ENCODE measurements at places on chromosomes 16 and 17.

DNA sequence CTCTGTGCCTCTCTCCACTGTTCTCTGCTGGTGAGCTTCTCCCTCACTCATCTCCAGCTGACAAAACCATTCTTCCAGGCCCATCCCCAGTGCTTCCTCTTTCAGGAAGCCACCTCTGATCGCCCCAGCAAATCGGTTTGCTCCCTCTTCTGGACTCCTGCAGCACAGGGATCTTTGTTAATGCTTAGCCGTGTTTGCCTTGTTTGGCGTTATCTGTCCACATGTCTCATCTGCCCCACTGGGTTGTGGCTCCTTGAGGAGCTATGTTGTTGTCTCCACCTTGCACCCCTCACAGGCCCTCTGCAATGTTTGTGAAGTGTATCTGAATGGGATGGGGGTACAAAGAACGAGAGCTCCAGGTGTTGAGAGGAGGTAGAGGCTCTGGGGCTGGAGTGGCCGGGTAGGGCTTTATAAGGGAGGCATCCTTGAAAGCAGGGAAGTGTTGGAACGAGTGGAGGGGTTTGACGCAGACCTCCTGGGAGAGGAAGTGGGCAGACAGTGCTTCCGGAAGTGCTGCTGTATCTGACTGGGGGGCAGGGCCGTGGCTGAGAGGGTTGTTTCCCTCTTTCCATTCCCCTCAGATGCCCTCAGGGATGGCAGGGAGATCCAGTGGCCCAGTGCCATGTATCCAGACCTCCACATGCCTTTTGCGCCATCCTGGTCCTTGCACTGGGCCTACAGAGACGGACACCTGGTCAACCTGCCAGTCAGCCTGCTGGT lies 27.8 kb downstream of the CASKIN2 start:
- no peak for DNase-seq

- no peak for DNase-seq
These were observed 135.3 kb downstream of the UTP18 start for GRCh38 chr17:51395621-51396020.

GRCh38 chr16:56613706-56614105 lies 5.3 kb downstream of the MT2A start:
- no peak for DNase-seq

DNA sequence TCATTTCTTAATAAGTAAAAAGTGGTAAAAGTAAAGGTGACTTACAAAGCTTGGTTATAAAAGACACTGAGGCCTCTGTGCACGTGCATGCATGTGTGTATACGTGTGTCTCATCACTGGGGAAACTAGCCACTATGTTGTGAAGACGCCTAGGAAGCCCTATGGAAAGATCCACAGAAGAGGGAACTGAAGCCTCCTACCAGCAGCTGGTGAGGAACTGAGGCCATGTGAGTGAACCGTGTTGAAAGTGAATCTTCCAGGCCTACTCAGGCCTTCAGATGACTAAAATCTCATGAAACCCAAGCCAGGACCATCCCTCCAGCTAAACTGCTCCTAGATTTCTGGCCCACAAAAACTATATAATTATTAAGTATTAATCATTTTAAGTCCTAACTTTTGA lies 23.7 kb downstream of the PHLPP2 start:
- DNase-seq: no peak

GRCh38 chr17:74605361-74605760 lies 13.3 kb upstream of the CD300LD start:
- DNase-seq: peak; percentile 24

DNA sequence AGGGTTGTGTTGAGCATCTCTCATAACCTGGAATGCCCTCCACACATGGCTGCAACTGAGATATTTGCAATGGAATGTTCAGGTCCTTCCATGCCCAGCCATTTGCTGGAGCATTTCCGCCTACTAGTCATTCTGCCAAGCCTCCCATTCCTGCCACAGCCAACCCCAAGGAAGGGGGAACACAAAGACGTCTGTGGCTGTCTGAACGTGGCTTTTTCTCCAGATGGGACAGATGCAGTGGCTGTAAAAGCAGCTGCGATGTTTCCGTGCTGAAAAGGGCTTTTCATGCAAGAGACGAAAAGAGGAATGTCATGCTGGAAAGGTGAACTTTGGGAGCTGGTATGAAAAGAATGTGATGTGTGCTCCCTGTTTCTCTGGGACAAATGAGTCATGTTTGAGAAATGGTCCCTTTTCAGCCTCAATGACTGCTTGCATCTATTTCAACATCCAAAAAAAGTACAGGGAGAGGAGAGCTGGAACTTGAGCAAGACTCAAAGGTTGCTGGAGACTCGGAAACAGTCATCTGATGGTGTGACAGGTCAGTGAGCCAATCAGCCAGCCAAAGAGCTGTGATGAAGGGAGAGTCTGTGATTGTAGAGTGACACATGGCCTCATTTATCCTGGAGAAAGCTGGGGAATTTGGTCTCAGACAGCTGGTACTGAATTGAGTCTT lies 208.9 kb downstream of the SHISA9 start:
- DNase-seq: no peak

GRCh38 chr17:36938566-36939051 lies 1.3 kb downstream of the LHX1 start:
- DNase-seq: no peak

- DNase-seq: no peak
These were observed 75.3 kb upstream of the TBC1D3K start for GRCh38 chr17:37848690-37849616.

- DNase-seq: no peak
These were observed 36.2 kb upstream of the PPM1D start for GRCh38 chr17:60563743-60564142.

GRCh38 chr17:67290711-67291291 lies 45.8 kb upstream of the HELZ start:
- no peak for DNase-seq

GRCh38 chr16:72739577-72739976 lies 308.4 kb downstream of the ZFHX3 start:
- DNase-seq: no peak

- DNase-seq: no peak
These were observed 44.8 kb downstream of the WNT3 start for GRCh38 chr17:46773676-46774075.

DNA sequence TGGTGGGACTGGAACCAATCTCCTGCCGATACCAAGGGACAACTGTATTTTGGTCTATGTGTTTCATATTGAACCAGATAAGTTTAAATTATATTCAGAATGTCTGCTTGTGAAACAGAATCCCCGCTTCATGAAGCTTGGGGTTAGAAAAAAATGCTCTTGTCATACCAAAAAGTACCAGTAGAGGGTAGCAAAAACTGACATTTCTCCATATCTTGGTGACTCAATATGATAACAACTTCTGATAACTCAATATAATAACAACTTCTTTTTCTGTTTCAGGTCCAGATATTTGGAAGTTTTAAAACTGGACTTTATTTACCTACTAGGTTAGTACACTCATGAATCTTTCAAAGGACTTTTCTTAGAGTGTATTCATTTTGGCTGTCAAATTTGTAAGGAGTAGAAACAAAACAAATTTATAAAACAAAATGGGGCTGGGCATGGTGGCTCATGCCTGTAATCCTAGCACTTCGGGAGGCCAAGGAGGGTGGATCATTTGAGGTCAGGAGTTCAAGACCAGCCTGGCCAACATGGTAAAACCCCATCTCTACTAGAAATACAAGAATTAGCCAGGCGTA lies 52.3 kb upstream of the ADCY7 start:
- DNase-seq: no peak

GRCh38 chr17:40129498-40129897 lies 7.7 kb downstream of the MSL1 start:
- no peak for DNase-seq

GRCh38 chr17:2860045-2860444 lies 63.8 kb downstream of the RAP1GAP2 start:
- DNase-seq: no peak

DNA sequence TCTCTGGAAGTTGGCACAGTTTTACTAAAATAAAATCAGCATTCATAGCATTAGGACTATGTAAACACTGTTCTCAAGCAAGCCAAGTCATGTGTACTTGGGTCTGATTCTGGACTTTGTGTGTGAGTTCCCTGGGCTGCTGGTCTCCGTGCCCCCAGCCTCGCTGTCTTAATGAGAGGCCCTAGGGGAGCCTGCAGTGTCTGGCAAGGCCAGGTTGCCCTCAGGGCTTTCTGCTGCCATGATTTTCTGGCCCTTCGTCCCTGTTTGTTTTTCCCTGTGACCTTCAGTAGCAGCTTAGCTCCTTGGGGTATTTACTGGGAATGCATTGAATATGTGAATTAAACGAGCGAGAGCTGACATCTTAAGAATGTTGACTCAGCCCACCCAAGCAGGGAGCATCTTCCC lies 161.8 kb downstream of the RPTOR start:
- DNase-seq: no peak

GRCh38 chr17:8109661-8110455 lies 8.5 kb downstream of the ALOXE3 start:
- no peak for DNase-seq

DNA sequence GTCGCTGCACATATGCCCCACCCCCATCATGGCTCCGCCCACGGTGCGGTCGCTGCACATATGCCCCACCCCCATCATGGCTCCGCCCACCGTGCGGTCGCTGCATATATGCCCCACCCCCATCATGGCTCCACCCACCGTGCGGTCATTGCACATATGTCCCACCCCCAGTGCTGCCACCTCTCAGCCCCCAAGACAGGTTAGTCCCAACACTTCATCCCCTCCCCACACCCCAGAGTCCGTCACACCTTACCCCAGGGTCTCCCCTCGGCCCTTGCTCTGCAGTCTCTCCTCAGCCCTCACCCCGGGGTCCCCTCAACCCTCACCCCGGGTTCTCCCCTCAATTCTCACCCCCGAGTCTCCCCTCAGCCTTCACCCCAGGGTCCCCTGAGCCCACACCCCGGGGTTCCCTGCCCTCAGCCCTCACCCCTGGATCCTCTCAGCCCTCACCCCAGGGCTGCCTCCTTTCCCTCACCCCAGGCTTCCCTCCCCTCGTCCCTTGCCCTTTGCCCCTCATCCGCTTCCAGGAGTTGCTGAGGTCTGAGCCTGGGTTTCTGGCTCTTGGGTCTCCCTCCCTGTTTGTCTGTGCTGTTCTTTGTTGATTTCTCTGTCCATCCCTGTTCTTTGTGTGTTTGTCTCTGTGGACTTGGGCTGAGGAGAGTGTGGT lies 25.6 kb downstream of the TPSG1 start:
- DNase-seq: no peak

- no peak for DNase-seq
These were observed at the start of gene PTGES3L for GRCh38 chr17:42979511-42980273. PTGES3L (minus strand) TSS chr17:42980080; CDS start chr17:42980053, 27 bp downstream.

GRCh38 chr16:4332083-4332482 lies 16.2 kb downstream of the GLIS2 start:
- DNase-seq: no peak

GRCh38 chr16:11851294-11852091 lies at the start of gene RSL1D1:
RSL1D1 (minus strand) TSS chr16:11851542; CDS start chr16:11851512, 30 bp downstream.
- DNase-seq: peak; percentile 77

DNA sequence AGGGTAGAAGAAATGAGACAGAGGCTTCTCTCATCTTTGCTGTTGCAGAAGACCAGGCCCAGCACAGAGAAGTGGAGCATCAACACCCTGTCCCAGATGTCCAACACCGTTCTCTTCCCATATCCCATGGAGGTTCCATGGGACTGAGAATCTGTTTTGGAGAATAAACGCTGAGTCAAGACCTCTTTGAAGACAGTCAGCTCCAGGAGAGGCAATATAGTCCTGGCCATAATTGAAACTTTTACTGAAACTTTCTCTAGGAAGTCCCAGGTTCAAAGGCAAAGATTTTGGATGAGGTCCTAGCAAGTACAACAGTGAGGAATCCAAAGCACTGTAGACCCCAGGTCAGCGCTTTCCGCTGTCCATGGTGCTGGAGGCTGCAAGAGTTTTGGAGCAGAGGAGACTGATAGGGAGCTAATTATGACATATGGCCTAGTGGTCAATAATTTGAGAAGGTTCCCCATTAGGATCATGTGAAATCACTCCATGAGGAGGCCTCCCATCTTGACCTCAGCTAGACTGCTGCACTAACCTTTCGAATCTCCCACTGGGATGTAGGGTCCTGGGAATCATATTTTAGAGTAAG lies 36.0 kb downstream of the OSBPL7 start:
- no peak for DNase-seq

- DNase-seq: no peak
These were observed 21.1 kb upstream of the CORO6 start for GRCh38 chr17:29643817-29644160.

DNA sequence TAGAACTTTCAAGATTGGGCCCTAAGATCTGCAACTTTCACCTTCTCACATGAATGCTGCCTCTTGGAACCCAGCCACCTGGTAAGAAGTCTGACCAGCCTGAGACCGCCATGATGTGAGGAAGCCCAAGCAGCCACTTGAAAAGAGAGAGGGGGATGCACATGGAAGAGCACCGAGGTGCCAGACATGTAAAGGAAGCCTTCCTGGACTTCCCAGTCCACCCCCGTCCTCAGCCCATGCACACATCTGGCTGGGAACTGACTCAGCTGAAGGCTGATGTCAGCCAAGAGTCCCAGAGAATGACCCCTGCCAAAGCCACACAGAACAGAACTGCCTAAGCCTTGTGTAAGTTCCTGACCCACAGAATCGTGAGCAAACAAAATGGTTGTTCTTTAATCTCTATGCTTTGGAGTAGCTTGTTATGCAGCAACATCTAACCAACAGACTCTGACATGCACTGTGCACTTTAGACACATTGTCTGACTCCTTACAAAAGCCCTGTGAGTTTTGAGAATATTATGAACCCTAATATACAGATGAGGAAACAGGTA lies 86.7 kb downstream of the RMI2 start:
- no peak for DNase-seq

GRCh38 chr16:75584108-75584507 lies 17.9 kb downstream of the GABARAPL2 start:
- DNase-seq: no peak

DNA sequence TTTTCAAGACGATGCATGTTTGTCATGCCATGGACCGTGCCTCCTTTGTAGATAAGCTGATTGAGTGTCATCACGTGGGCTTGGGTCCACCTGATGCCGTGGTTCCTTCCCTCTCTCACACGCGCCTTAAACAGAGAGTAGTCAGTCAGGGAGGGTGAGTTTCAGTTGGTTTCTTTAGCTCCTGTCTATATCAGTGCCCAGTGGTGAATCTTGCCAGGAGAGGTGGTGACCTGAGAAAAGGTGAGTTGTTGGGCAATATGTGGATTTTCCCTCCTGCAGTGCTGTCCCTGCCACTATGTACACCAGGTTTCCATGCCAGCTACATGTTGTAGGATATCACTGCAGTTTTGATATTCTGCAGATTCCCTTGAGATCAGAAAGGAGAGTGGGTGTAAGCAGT lies 129.7 kb downstream of the LAT start:
- no peak for DNase-seq

GRCh38 chr17:34414339-34414738 lies 51.3 kb upstream of the CCL1 start:
- no peak for DNase-seq

DNA sequence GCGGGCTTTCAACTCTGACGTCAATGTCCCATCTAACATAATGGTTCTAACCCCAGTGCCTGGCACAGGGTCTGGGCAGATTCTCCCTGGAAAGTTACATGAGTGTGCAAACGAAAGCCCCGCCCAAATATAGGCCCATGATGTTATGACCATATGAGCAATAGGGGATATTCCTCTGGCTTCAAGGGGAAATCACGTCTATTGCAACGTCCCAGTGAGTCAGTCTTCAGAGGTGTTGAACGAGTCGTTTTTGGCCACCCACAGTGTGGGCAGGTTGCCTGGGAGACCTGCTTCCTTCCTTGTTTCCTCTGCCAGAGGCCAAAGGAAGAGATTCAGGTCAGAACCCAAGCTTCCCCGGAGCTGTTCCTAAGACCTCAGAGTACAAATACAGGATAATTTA lies 30.3 kb downstream of the PIK3R5 start:
- no peak for DNase-seq

Measured in AG09319 (cell line).